ENCODE measurements at places on chromosomes 7 and 10.

- no peaks in the 10 kb centered on the region for H3K27me3 ChIP-seq
- no peak for DNase-seq
- H3K4me3 ChIP-seq, result no peak overlapping the region
Observed at GRCh38 chr10:4434105-4434504, 391.9 kb upstream of the AKR1E2 start.

DNA sequence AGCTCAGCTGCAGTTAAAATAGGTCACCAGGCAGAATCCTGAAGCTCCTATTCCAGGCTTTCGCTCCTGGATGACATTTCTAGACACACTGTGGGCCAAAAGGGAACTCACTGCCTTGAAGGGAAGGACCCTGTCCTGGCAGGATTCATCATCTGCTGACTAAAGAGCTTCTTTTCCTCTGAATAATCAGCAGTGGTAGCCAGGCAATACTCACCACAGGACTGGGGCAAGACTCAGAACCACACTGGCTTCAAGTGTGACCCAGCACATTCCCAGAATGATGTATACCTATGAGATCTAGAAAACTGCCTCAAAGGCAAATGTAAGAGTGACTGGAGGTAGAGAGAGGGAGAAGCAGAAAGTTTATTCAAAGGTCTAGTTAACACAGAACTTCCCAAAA lies 29.5 kb upstream of the EBF3 start:
- H3K36me3 ChIP-seq, result no peaks in the 10 kb centered on the region
- peak; percentile 56 for DNase-seq
- peaks cover 3% of the 10 kb centered on the region for H3K4me1 ChIP-seq
- H3K27me3 ChIP-seq, result no peaks in the 10 kb centered on the region

- no peak for DNase-seq
- peaks cover 8% of the 10 kb centered on the region for H3K4me1 ChIP-seq
- H3K27me3 ChIP-seq, result no peaks in the 10 kb centered on the region
- peaks cover 4% of the 10 kb centered on the region for H3K36me3 ChIP-seq
- no peak overlapping the region for H3K4me3 ChIP-seq
- no peak overlapping the region for H3K27ac ChIP-seq
Observed at GRCh38 chr7:141590666-141591065, 39.5 kb downstream of the AGK start.

- no peak overlapping the region for H3K27ac ChIP-seq
- no peaks in the 10 kb centered on the region for H3K36me3 ChIP-seq
- no peak for DNase-seq
- H3K4me1 ChIP-seq, result no peaks in the 10 kb centered on the region
- H3K4me3 ChIP-seq, result no peak overlapping the region
- H3K27me3 ChIP-seq, result no peaks in the 10 kb centered on the region
Observed at GRCh38 chr10:111323389-111323966, 246.6 kb downstream of the ADRA2A start.

DNA sequence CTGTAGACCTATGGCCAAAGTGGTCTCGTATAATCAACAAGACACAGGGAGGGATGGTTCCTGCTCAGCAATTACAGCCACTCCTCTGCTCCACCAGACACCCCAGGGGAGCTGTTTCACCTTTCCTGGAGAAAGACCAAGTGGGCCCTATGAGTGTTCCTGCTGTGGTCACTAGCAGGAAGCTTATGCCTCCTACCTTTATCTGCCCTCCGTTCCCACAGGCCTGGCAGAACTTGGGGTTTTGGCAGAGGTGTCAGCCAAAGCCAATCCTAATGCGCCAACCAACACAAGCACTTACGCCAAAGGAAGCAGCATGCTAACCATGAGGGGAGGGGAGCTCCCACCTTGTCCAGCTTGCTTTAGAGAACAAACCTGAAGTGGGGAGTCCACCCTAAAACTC lies 31.2 kb downstream of the XPNPEP1 start:
- H3K36me3 ChIP-seq, result peaks cover 8% of the 10 kb centered on the region
- H3K4me1 ChIP-seq, result peaks cover 24% of the 10 kb centered on the region
- no peak overlapping the region for H3K4me3 ChIP-seq
- no peaks in the 10 kb centered on the region for H3K27me3 ChIP-seq

- H3K4me3 ChIP-seq, result no peak overlapping the region
- DNase-seq, result no peak
- H3K27ac ChIP-seq, result no peak overlapping the region
- H3K36me3 ChIP-seq, result no peaks in the 10 kb centered on the region
Observed at GRCh38 chr10:79417266-79417665, 28.2 kb downstream of the ZCCHC24 start.

GRCh38 chr10:123096452-123096851 lies 39.3 kb upstream of the HMX3 start:
- DNase-seq, result no peak
- peaks cover 3% of the 10 kb centered on the region for H3K27me3 ChIP-seq
- H3K36me3 ChIP-seq, result no peaks in the 10 kb centered on the region
- no peak overlapping the region for H3K4me3 ChIP-seq

- peaks cover 15% of the 10 kb centered on the region for H3K4me1 ChIP-seq
- DNase-seq, result peak; percentile 72
- no peaks in the 10 kb centered on the region for H3K36me3 ChIP-seq
- H3K27me3 ChIP-seq, result no peaks in the 10 kb centered on the region
- no peak within 1 kb of the TSS for H3K27ac ChIP-seq
- peak within 1 kb of the TSS; percentile 94 for H3K4me3 ChIP-seq
Observed at GRCh38 chr7:55572378-55573233, at the start of gene VOPP1. VOPP1 (minus strand) TSS chr7:55572502; CDS start chr7:55572324, 178 bp downstream.

GRCh38 chr10:124282326-124282725 lies 136.4 kb downstream of the OAT start:
- DNase-seq, result no peak
- H3K4me3 ChIP-seq, result no peak overlapping the region
- H3K27ac ChIP-seq, result no peak overlapping the region
- no peaks in the 10 kb centered on the region for H3K36me3 ChIP-seq

DNA sequence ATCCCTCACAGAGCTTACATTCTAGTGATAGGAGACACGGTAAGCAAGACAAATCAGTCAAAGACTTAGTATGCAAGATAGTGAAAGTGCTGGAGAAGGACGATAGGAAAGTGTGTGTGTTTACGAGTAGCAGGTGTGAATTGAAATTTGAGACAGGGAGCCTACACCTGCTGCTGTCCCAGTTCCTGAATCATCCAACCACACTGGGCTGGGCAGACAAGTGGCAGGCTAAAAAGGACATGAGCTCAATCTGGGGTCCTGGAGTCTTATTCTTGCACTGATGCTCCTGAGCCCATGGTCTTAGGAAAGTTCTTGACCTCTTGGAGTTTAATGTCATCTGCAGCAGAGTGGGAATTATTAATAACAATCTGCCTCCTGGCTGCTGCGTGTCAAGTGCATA lies 16.2 kb downstream of the RBP3 start:
- peaks cover 3% of the 10 kb centered on the region for H3K4me1 ChIP-seq
- DNase-seq, result no peak
- no peaks in the 10 kb centered on the region for H3K36me3 ChIP-seq
- H3K27ac ChIP-seq, result no peak overlapping the region

DNA sequence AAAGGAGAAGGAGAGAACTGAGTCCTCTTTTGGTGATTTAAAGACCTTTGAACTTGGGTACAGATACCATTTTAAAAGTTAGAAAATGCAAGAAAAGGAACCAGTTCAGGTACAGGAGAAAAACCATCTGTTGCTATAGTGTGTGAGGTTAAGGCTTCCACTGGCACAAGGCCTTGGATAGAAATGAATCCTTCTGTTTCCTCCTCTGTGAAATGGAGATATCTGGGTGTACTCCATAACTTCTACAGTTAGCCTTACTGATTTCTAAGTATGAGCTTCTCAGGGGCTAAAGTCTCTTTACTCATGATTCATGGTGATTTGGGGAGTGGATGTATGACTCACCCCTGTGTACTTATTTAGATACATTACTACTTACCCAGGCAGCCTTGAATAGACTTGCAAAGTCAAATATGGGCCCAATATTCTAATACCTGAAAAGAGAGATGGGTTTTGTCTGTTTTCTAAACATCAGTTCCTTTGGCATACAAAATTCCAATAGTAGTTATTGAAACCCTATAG lies 117.2 kb upstream of the ADO start:
- H3K27me3 ChIP-seq, result no peaks in the 10 kb centered on the region
- no peak overlapping the region for H3K27ac ChIP-seq
- no peaks in the 10 kb centered on the region for H3K36me3 ChIP-seq

- no peak overlapping the region for H3K4me3 ChIP-seq
- DNase-seq, result no peak
- no peaks in the 10 kb centered on the region for H3K27me3 ChIP-seq
- peak overlapping the region; percentile 44 for H3K27ac ChIP-seq
- H3K4me1 ChIP-seq, result peaks cover 2% of the 10 kb centered on the region
Observed at GRCh38 chr7:25375805-25376600, 147.7 kb upstream of the NPVF start.

DNA sequence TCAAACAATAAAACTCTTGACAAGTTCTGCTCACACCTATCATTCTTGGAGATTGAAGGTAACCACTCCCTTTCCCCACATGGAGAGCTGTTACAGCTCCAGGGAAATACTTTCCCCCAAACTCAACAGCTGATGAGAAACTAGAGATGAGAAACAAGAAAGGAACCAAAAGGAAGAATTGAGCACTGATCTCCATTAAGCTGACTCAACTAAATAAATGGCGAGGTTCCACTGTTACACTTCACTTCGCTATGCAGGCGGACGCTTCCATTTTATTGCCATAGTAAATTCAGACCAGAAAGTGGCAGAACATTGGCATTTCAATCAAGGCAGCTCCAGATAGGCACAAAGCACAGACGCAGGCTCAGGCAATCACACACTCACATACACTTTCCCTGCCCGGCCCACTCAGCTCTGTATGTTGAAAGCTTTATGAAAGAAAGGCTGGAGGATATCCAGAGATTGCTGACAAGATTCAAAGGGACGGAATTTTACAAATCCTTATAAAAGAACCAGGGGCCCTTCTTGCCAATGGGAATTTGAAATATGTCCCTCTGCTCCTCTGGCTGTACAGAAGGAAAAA lies 11.5 kb upstream of the YAE1 start:
- no peaks in the 10 kb centered on the region for H3K4me1 ChIP-seq
- no peaks in the 10 kb centered on the region for H3K36me3 ChIP-seq

- H3K36me3 ChIP-seq, result no peaks in the 10 kb centered on the region
- H3K27me3 ChIP-seq, result no peaks in the 10 kb centered on the region
- no peak for DNase-seq
- no peak within 1 kb of the TSS for H3K4me3 ChIP-seq
- H3K27ac ChIP-seq, result no peak within 1 kb of the TSS
Observed at GRCh38 chr7:44189286-44189992, at the start of gene GCK. GCK (minus strand) TSS chr7:44189439; CDS start chr7:44188953, 486 bp downstream.

- no peaks in the 10 kb centered on the region for H3K4me1 ChIP-seq
- H3K4me3 ChIP-seq, result no peak overlapping the region
- DNase-seq, result no peak
- no peak overlapping the region for H3K27ac ChIP-seq
- no peaks in the 10 kb centered on the region for H3K27me3 ChIP-seq
Observed at GRCh38 chr10:117226813-117227451, 14.0 kb upstream of the SLC18A2 start.

GRCh38 chr10:3433988-3434387 lies 261.4 kb upstream of the PITRM1 start:
- DNase-seq, result no peak
- H3K4me3 ChIP-seq, result no peak overlapping the region
- H3K36me3 ChIP-seq, result no peaks in the 10 kb centered on the region
- no peaks in the 10 kb centered on the region for H3K4me1 ChIP-seq

DNA sequence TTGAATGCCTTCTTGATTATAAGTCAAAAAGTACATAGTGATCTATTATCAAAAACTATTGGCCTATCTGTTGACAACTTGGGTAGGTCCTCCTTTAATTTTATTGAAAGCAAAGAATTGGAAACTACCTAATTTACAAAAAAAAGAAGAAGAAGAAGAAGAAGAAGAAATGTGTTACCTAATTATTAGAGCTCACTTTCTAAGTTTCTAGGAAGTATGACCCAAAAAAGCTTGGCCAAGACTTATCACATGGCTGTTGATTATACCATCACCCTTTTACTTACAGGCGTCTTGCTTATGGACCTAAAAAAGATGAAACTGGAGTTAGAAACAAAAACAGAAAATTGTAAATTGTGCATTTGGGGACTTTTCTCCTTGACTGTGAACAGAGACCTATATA lies 81.8 kb upstream of the PIK3CG start:
- H3K27me3 ChIP-seq, result no peaks in the 10 kb centered on the region
- no peaks in the 10 kb centered on the region for H3K4me1 ChIP-seq
- no peak for DNase-seq
- no peaks in the 10 kb centered on the region for H3K36me3 ChIP-seq
- H3K27ac ChIP-seq, result no peak overlapping the region

DNA sequence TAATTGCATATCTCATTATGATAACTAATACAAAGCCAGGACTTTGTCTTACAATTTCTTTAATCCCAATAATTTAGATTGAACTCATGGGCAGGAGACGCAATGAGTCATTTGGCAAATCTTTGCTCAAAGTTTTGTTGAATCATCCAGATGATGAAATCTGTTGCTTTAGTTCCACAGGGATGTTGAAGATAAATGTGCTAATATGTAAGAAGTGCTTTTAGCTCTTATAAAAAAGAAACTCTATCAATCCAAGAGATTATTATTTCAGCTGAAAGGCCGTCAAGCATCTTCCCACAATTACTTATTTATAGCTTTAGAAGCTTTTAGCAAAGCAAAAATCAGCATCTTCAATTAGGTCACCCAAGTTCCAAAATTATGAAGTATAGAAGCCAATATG lies 36.8 kb upstream of the ANK3 start:
- H3K36me3 ChIP-seq, result no peaks in the 10 kb centered on the region
- H3K4me1 ChIP-seq, result no peaks in the 10 kb centered on the region
- no peak overlapping the region for H3K27ac ChIP-seq
- no peak for DNase-seq
- H3K4me3 ChIP-seq, result no peak overlapping the region

GRCh38 chr7:41097501-41097900 lies 605.4 kb downstream of the INHBA start:
- no peaks in the 10 kb centered on the region for H3K27me3 ChIP-seq
- H3K4me3 ChIP-seq, result no peak overlapping the region
- H3K27ac ChIP-seq, result no peak overlapping the region
- DNase-seq, result no peak

DNA sequence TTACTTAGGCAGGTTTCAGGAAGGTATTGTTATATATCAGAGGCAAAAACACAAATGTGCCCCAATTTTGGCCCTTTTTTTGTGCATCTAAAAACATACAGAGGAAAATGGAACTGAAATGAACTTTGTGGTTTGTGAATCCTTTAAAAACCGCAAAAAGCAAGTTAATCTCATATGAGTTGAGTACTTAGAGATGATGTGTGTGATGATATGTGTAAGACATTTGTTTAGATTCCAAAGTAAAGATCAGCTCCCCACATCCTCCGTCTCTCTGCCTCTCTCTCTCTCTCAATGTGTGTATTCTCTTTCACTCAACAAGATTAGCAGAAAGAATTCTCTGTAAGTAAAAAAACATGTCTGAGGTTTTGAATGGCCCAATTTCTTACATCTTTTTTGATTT lies 201.9 kb downstream of the MALRD1 start:
- H3K27ac ChIP-seq, result no peak overlapping the region
- no peaks in the 10 kb centered on the region for H3K27me3 ChIP-seq
- no peak overlapping the region for H3K4me3 ChIP-seq
- no peak for DNase-seq
- H3K4me1 ChIP-seq, result no peaks in the 10 kb centered on the region

GRCh38 chr10:93476756-93477155 lies 5.4 kb downstream of the MYOF start:
- H3K36me3 ChIP-seq, result no peaks in the 10 kb centered on the region
- H3K27ac ChIP-seq, result no peak overlapping the region
- H3K4me3 ChIP-seq, result no peak overlapping the region
- peaks cover 13% of the 10 kb centered on the region for H3K4me1 ChIP-seq

- no peak overlapping the region for H3K27ac ChIP-seq
- no peak for DNase-seq
- H3K4me3 ChIP-seq, result no peak overlapping the region
- H3K4me1 ChIP-seq, result no peaks in the 10 kb centered on the region
- no peaks in the 10 kb centered on the region for H3K27me3 ChIP-seq
- H3K36me3 ChIP-seq, result no peaks in the 10 kb centered on the region
Observed at GRCh38 chr7:110043519-110043918, 1047.4 kb upstream of the LRRN3 start.

Measured in trophoblast cell (in vitro differentiated cells and primary cell).